Stimulated activated CD4-positive, alpha-beta T cell treated with anti-CD3 and anti-CD28 coated beads, Interleukin-1b, Interleukin-23, amount 100 ng/mL, for 24 hours (primary cell): ENCODE measurements at places on chromosomes 6 and 20.

DNA sequence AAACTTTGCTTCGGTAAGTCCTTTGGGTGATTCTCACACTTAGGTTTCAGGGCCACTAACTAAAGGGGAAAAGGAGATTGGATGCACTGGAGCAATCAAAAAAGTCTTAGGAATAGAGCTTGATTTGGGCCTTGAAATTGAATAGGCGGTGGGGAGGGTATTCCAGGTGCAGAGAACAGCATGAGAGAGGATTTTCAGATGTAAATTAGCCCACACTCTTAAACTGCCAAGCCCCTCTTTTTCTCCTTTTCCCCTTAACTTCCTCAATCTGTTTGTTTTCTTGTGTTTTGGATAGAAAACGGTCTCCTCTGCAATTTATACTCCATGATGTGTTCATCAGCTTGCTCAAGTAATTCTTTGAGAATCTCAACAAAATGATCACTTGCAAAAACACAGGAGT, 62.1 kb upstream of the RIPOR2 start:
- DNase-seq = no peak

DNA sequence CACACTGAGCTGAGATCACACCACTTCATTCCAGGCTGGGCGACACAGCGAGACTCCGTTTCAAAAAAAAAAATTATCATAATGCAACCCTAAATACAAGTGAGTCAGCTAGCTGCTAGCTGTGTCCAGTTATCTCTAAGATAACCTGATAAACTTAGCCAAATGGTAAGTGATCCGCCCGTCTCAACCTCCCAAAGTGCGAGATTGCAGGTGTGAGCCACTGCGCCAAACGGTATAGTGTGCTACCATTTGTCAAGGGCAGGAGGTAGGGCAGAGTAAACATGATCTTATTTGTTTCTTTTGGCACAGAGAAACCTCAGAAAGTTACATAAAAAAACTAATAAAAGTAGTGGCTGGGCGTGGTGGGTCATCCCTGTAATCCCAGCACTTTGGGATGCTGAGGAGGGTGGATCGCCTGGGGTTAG, 4.7 kb upstream of the C6orf132 start:
- no peak for DNase-seq

GRCh38 chr6:161140554-161140875, 133.3 kb downstream of the AGPAT4 start:
- no peak for DNase-seq

DNA sequence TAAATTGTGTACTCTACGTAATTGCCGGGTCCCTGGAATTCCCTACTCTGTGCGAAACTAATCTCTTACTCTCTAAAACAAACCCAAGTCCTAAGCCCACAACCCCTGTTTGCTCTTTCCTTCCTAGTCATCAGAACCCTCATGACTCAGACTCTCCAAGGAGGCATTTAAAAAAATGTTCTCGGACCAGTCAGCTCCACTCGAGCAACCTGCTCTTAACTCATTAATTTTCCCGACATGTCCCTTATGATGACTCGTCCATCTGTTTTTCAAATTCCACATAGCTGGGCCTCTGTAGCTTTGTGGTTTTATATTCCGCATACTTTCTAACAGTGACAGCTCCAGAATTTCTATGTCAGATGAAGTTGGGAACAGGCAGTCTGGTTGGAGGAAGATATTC, 2.6 kb upstream of the MUC22 start:
- no peak for DNase-seq

GRCh38 chr6:31617010-31617409, 2.0 kb downstream of the AIF1 start:
- DNase-seq = no peak

- DNase-seq = no peak
Observed at GRCh38 chr6:6217855-6218758, 102.4 kb downstream of the F13A1 start.

DNA sequence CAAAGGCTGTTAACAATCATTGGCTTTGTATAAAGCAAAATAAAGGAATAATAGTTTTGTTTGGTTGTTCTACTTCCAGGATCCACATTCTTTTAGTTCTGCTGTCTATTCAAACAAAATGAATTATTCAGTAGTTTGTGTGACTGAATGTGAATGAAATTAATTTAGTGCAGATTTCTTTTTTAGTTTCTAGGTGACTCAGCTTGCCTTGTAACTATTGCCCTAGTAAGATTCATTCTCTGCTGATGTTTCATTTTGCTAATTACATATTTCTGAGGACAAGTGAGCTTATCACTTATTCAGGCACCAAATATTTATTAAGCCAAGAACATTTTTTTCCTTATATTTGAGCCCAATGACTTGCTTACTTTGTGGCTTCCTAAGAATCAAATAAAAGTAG, 46.5 kb upstream of the RIPOR2 start:
- DNase-seq = no peak

DNA sequence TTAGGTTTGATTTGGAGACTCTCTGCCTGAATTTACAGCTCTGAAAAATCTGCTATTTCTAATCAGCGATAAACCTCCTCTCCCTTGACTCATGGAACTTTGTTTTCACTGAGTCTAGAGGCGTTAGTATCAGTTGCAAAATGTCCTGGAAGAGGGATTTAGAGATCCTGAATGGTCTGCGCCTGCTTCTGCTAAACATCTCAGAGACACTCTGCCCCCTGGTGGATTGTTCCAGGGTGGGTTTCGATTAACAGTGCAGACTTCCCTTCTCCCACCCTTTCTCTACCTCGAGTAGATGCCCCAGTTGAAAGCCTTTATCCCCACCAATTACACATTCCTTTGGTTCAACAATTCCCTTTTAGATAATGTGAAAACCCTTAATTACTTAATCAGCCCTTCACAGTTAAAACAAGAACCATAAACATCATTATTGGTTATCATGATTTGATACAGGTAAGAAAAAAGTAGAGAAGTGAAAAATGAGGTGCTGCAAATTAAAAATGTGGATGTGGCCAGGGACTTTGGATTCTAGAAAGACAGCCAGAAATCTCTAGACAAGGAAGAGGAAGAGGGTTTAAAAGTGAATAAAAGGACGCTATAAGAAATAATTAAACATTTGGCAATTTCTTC, 5.5 kb downstream of the HTR1B start:
- no peak for DNase-seq

- DNase-seq = no peak
Observed at GRCh38 chr20:38812182-38812581, 6.7 kb downstream of the PPP1R16B start.

DNA sequence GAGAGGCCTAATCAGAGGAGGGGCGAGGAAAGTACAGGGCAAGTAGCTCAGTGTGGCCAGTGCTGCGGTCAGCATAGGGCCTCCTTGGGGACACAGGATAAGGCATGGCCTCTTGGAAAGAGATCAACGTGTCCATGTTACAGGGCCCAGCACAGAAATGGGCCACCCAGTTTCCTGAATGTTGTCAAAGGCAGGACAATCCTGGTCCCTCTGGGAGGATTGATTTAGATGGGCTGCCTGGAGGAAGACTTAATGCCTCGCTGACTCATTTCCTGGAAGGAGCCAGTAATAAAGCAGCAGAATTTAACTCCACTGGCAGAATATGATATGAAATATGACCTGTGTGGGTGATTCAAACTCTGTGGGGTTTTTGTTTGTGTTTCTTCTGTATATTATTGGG, 16.6 kb downstream of the DDO start:
- no peak for DNase-seq

DNA sequence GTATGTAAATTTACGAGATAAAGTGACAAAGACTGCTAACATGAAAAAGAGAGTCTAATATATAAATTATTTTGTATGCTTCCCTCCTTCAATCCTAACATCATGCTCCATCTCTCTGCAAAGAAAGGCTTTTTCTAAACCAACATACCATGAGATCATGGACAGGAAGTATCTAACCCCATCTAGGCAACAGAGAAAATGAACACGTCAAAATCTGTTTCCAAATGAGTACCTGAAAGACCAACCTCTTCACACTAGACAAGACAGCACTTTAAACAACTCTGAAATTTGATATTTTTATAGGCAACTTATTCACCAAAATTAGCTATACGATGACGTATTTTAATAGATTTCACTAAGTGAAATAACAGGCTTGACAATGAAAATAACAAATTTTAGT, 54.6 kb downstream of the MAN1A1 start:
- no peak for DNase-seq

DNA sequence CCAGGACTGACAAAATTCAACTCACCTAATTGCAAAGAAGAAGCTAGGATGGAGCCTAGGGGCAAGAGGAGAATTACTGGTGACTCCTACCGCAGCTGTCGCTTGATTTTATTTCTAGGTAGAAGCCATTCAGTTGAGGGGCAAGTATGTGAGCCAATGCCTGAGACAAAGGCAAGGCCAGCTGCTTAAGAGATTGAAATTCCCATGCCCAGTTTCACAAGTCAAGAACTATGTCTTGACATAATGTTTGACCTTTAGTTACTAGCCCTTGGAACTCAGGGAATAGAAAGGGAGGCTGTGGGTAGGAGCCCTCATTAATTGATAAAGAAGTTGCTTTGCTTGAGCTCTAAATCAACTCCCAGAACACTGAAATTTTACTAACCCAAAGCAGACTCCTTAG, 54.0 kb downstream of the GPR63 start:
- DNase-seq = no peak

- no peak for DNase-seq
Observed at GRCh38 chr20:38658879-38659596, 57.4 kb downstream of the ARHGAP40 start.

- no peak for DNase-seq
Observed at GRCh38 chr20:18133962-18134361, 3.7 kb upstream of the KAT14 start.

- no peak for DNase-seq
Observed at GRCh38 chr6:98639089-98639635, 195.2 kb upstream of the POU3F2 start.

DNA sequence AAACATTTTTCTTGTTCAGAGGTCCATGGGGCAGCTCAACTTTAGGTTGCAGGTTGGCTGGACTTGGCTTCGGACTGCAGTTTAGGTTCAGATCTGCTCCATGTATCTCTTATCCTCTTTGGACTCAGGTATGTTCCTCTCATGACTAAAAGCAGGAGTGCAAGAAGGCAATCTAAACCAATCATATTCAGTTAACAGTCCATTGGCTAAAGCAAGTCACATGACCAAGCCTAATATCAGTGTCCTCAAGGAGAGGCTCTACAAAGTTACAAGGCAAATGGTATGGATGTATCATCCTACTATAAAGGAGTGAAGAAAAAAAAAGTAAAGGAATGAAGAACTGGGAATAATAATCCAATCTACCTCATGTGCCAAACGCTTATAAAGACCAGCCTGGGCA, 2.5 kb upstream of the ACTR5 start:
- DNase-seq = no peak

DNA sequence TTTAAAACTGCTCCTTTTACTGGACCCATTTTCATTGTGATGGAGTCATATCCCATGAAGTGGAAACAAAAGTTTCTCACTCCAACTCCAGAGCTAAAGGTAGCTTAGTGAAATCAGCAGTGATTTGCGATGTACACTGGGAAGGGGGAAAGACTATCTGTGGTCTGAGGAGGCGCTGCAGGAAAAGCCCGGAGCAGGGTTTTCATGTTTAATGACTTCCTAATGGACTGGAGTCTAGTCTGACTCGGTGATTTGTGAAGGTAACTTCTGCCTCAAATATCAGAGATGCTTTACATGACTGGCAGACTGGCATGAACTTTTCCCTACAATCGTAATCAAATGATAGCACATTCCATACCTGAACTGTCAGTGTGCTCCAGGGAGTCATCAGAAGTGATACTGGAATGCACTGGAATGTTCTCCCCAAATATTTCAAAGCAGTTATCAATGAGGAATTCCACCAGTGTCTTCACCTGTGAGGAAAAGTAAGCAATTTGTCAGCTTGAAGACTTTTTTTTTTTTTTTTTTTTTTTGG, 7.0 kb downstream of the TAGAP start:
- no peak for DNase-seq

DNA sequence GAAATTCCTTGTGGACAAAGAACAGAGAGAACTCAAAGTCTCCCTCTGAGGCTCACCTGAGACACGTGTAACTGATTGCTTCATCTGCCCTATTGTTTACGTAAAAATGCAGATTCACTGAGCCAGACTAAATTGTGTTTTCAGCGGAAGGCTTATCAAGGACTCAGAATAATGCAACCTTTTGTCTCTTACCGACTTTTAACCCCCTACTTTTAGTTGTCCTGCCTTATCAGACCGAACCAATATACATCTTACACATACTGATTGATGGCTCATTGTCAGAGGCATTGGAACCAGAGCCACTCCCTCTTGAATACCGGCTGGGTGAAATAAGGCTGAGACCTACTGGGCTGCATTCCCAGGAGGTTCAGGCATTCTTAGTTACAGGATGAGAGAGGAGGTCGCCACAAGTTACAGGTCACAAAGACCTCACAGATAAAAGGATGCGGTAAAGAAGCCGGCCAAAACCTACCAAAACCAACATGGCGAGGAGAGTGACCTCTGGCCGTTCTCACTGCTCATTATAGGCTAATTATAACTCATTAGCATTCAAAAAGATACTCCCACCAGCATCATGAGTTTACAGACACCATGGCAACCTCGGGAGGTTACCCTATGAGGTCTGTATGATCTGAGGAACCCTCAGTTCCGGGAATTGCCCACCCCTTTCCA, 95.5 kb upstream of the ZNF184 start:
- DNase-seq = no peak

DNA sequence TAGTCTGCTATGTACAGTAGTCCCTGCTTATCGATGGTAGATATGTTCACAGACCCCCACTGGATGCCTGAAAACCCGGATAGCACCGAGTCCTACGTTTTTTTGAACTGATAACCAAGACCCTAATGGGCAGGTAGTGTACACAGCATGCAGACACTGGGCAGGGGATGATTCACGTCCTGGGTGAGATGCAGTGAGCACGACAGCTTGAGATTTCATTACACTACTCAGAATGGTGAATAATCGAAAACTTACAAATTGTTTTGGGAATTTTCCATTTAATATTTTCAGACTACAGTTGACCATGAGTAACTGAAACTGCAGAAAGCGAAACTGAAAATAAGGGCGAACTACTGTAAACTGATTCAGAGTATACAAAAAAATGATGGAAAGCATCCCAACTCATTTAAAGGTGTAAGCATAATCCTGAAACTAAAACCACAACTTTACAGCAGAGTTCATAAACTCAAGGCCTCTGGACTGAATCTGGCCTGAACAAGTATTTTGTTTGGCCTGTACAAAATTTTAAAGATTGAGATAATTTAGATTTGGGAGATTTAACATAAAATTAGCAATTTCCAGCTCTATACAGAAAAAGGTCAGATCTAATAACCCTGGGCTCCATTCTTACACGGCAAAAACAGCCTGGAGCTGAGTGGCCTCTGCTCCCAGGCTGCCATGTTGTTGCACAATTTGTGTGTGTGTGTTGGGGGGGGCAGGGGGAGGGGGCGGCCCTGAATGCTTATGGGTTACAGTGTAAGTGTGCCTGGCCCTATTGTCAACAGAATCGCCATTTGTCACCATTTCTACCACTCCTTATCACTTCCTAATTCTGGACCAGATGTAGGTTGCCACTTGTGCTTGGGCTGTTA, 34.9 kb downstream of the RNF24 start:
- DNase-seq = no peak

DNA sequence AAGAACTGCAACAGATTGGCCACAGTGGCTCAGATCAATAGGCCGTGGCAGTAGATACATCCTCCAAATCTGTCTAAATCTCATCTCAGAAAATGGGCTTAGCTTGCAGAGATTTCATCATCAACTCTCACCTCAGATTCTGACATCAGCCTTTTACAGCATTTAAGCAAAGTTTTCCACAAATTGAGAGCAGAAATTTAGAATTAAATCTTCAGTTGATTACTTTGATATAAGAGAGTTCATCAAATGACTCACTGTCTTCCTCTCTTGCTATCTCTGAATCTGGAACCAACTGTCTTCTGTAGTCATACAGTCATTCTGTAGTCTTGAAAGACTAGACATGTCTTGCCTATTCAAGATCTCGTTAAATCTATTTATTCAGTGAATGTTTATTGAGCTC, 45.2 kb upstream of the CTAGE9 start:
- DNase-seq = no peak
